H54 (cell line): ENCODE measurements at places on chromosomes 3 and 15.

- peak; percentile 45 for DNase-seq
Observed at GRCh38 chr3:129278966-129279906, 566 bp downstream of the HMCES start.

DNA sequence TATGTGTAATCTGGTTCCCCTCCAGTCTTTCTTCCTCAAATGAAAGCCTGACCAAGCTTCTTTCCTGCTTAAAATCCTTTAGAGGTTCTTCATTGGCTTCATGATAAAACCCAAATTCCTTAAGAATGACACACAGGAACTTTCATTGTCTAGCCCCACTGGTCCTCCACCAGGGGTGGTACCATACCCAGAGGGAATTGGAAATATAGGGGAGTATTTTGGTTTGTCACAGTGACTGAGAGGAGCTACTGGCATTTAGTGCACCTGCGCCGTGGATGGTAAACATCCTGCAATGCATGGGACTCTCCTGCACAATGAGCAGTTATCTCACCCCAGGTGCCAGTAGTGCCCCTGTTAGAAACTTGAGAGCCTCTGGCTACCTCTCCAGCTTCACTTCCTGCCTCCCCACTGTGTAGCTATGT lies 10.8 kb downstream of the ZWILCH start:
- peak; percentile 31 for DNase-seq

GRCh38 chr3:74862476-74862875 lies 248.0 kb upstream of the CNTN3 start:
- DNase-seq, result no peak

DNA sequence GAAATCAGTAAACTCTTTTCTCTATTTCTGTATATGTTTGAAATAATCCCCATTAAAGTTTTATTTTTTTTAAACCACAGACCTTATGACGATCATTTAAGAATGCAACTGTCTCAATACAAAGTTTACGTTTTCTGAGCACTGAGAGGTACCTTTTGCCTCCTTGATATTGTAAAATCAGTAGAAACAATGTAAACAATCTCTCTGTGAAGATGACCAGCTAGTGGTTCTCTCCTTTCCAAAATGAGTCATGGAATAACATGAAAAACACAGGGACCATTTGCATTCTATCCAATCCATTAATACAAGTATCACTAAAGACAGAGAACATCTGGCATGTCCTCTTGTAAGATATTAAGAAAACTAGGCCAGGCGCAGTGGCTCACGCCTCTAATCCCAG lies 48.8 kb downstream of the RAD18 start:
- DNase-seq, result no peak

- DNase-seq, result no peak
Observed at GRCh38 chr15:49137861-49138260, 17.5 kb downstream of the COPS2 start.
